ENCODE measurements at places on chromosomes 3 and 15.

GRCh38 chr3:30048431-30048830, 558.0 kb upstream of the TGFBR2 start:
- no peak for DNase-seq

DNA sequence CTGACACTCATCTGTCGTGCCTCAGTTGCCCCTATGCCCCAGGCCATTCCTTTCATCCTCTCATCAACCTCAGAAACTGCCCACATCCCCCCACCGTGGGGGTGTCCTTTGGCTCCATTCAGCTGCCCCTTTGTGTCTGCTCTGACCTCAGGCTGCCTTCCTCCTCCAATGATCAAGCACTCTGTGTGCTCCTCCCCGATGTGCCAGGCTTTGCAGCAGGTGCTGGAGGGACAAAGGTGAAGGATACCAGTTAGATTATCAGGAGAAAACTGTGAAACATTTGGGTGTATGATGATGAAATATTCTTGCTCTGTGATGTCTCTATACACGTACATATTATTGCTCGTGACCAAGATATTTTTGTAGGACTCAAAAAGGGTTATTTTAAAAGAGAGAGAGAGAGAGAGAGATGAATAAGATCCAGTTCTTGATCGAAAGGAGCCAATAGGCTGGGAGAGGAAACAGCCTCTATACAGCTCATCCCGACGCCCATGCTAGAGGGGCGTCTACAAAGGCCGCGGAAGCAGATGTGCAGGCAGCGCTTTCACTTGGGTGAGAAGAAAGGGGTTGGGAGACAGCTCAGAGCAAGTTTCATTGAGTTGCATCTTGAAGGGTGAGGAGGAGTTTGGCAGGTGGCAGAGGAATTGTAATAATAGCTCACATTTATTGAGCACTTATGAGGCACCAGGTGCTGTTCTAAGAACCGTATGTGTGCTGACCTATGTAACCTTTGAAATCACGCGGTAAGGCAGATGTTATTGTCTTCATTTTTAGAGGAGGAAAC, 28.3 kb upstream of the ADCY5 start:
- DNase-seq, result no peak

DNA sequence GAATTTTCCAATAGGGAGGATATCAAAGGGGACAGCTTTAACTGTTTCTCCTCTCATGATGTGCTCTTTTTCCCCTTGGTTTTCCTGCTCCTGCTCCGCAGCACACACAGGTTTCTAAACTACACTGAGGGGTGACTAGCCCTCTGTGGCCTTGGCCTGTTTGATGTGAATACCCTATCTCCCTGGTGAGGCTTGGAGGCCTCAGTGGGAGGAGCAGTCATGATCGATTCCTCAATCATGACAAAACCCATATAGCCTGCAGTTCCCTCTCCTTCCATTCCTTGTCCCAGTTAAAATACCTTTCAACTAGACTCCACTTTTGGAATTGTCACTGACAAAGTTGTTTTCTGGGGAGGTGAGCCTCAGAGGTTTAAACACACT, 24.0 kb upstream of the USP3 start:
- no peak for DNase-seq

DNA sequence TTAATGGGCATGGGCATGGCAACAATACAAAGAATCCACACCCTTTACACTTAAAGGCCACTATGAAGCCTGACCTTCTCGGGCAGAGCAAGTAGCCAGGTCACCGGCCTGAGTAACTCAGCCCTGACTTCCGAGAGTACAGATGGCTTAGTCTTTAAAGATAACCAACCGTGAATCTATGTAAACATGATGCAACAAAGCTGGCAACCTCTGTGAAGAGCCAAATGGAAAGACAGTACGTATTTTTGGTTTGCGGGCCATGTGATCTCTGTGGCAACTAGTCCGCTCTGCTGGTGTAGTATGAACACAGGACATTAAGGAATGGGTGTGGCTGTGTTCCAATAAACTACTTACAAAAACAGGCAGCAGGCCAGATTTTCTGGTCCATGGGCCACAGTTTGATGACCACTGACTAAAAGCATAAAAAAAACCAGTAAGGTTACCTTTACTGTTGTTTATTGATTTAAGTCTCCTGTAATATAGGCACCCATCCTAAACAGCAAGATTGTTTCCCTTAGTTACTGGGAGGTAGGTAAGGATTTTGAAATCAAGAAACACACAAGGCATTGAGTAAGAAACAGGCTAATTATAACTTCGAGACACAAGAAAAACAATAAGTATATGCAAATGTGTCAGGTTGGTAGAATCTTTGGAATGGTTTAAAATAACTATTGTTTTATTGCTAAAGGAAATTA, 14.5 kb downstream of the RIOX2 start:
- no peak for DNase-seq

- DNase-seq, result peak; percentile 14
Observed at GRCh38 chr3:23810343-23811184, 4.8 kb downstream of the UBE2E1 start.

DNA sequence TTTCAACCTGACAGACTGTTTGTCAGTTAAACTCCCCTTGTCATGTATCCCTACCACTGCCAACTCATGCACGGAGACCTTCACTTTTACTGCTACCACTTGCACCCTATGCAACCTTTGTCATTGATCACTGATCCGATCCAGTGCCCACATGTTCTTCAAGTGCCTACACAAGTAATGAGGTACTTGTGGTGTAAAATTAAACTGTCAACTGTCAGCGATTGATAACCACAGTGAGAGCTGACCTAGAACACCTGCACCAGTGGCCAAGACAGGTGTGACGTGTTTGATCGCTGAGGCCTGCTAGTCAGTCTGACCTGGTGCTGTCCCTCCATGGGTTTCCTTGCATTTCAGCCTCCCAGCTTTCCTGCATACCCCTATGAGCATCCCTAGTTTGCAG, 55.6 kb downstream of the MECOM start:
- no peak for DNase-seq

DNA sequence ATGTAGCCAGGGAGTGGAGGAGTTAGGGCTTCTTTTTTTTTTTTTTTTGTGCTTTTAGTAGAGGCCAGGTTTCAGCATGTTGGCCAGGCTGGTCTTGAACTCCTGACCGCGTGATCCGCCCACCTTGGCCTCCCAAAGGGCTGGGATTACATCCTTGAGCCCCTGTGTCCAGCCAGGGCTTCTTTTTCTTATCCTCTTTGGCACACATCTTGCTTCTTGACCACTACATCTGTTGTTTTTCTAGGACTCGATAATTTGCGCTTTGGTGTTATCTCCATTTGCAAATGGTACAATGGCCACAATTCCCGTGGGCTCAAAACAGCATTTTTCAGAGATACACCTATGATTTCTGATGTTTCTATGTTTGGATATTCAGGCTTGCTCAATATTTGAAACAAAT, 4.2 kb downstream of the SKIL start:
- no peak for DNase-seq

DNA sequence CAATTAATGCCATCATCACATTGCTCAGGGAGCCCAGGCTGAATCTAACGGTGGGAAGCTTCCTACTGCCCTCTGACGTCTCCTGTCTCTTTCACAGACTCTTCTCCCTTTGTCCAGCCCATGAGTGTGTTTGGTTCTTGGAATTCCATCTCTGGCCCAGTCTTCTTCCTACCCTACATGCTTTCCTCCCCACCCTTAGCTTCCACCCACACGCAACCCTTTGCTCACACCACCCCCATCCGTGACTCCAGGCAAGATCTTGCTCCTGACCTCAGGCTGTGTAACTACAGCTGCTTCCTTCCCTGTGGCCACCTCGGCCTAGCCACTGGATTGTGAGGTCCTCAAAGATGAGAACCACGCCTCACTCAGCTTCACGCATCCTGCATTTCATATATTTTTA, 72.3 kb upstream of the THBS1 start:
- DNase-seq, result no peak

- no peak for DNase-seq
Observed at GRCh38 chr3:40975711-40976121, 223.6 kb upstream of the CTNNB1 start.

GRCh38 chr15:75606711-75607699, 18.5 kb downstream of the SNUPN start:
- DNase-seq, result no peak

GRCh38 chr3:14847613-14848541, 29.1 kb downstream of the FGD5 start:
- no peak for DNase-seq

GRCh38 chr3:86990734-86991481, at the start of gene VGLL3:
TSS of gene VGLL3 (minus strand) at chr3:86991149. CDS start at chr3:86990743, 406 bp downstream.
- DNase-seq, result no peak

- DNase-seq, result no peak
Observed at GRCh38 chr15:49190586-49190985, 20.5 kb downstream of the GALK2 start.

Measured in NCI-H1092 (cell line).